ENCODE measurements at places on chromosomes 6 and 20. TPM values are rescaled to one million over a fixed set of nuclear protein-coding genes. Genes with fewer than 3 reads are reported as not detected.

The BPIFA1 gene
- not detected for total RNA-seq

GRCh38 chr20:1185316-1185741 is 548 bp upstream of the TMEM74B start:
- no peak for DNase-seq

GRCh38 chr6:74879234-74879633 is 326.6 kb downstream of the COL12A1 start:
- DNase-seq: no peak

DNA sequence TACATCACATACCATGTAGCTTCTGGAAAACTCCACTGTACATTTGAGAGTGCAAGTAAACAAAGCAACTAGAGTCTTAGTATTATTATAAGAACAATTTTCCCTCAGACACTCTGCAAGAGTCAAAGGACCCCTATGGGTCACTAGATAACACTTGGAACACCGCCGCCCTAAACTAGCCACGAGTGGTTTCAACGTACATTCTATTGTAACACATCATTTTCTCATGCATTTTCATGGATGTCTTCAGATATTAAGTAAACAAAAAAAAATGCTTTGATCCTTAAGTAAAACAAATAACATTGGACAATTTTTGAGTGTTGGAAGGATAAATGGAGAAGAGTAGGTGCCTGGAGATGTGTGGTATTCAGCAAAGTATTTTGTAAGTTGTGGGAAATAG is 3.2 kb upstream of the RNF146 start:
- no peak for DNase-seq

- DNase-seq: no peak
Observed at GRCh38 chr20:57025261-57025660, 241.2 kb downstream of the BMP7 start.

DNA sequence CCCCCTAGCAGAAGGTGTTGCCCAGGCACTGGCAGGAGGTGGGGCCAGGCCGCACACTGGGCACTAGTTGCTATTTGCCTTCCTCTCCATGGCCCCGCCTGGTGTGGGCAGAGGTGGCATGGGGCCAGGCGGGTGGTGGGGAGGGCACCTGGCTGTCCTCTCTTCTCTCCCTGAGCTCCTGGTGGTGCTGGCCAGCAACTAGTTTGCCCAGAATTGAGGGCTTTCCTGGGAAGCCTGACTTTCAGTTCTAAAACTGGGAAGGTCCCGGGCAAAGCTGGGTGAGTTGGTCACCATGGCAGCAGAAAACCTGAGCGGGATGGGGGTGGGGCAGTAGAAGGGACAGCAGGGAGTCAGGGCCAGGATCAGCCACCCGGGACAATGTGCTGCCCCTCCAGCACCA is 48.2 kb downstream of the RBM38 start:
- no peak for DNase-seq

The NR2E1 gene
- total RNA-seq: not detected

DNA sequence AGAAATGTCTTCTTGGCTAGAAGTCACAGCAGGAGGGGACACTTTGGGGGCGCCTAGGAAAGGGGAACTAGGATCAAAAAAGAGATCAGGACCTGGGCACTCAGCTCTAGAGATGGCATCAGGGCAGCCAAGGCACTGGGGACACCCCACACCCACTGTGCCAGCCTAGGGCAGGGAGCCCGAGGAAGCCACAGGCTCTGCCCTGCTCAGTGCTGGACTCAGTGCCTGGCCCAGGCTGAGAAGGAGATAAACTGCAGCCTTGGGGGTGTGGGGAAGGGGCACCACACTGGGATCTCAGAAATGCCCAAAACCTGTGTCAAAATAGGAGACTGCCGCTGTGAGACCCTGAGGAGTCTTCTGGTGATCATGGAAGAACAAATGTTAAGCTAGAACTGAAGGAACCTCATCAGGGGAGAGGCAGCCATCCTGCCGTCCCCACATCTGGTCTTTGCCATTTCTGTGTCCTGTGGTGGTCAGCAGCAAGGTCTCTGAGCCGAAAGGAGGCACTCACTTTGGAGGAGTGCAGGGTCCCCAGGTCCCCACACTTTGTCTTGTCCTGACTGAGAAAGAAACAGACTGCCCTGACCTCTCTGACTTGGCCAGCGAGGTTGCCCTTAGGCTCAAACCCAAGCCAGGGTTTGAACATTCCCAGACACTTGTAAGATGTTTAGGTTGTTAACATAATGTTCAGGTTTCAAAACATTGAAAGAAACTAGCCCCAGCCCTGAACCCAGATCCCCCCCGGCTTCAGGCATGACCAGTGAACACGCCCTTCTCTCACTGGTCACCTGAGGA is 2.3 kb downstream of the ARFRP1 start:
- DNase-seq: no peak

The DBNDD2 gene
- 99.3 TPM for total RNA-seq

- no peak for DNase-seq
Observed at GRCh38 chr6:141077355-141078333, 1055.1 kb upstream of the GJE1 start.

DNA sequence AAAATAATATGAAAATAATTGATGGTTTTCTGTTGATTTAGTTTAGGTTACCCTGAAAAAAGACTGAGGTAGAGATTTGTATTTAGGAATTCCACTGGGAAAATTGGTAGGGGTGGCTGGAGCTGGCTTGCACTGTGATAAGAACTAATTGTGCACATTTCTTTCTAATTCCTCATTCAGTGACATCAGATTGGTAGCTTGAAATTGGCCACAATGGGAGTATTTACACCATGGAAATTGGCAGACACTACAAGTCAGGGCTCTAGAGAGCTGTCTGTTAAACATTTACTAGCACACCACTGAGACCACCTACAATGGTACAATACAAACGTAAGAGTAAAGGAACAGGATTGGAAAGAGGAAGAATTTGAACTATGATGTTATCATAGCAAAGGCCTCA is 52.0 kb upstream of the ISM1 start:
- no peak for DNase-seq

The OR2H1 gene
- not detected for total RNA-seq

The SAMD5 gene
- 0.45 TPM for total RNA-seq

The CNR1 gene
- total RNA-seq: 23.4 TPM

- DNase-seq: no peak
Observed at GRCh38 chr20:19975436-19975799, 41.7 kb upstream of the NAA20 start.

GRCh38 chr6:132132422-132132821 is 181.2 kb upstream of the CCN2 start:
- DNase-seq: no peak

DNA sequence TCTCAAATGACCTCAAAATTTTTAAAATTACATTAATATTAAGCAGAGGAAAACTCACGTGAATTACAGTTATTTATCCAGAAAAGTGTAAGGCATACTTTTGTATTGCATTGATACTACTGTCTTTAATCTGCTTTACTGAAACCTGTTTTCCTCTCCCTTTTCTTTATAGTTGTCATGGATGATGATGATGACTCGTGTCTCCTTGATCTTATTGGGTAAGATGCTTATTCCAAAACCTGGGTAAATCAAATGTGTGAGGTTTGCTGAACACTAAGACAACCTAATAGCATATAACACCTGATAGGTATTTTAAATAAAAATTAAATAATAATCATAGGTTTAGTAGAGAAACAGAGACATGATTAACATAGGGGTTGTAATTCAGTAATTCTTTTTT is 40.0 kb downstream of the BICRAL start:
- no peak for DNase-seq

The SCAF8 gene
- 41.3 TPM for total RNA-seq

The C6orf58 gene
- total RNA-seq: not detected

The MROH8 gene
- 3.0 TPM for total RNA-seq

The RIPPLY2 gene
- total RNA-seq: not detected

GRCh38 chr20:6008254-6008653 is 45.6 kb downstream of the LRRN4 start:
- no peak for DNase-seq

The C4A gene
- total RNA-seq: 87.5 TPM

All from esophagus muscularis mucosa (tissue), 4 donors.